Panc1 (cell line): ENCODE measurements at places on chromosomes 1 and 21. TPM values are rescaled to one million over a fixed set of nuclear protein-coding genes. Genes with fewer than 3 reads are reported as not detected.

Gene DDAH1
- total RNA-seq, result 85.4 TPM

Gene TSPEAR
- not detected for total RNA-seq

Gene CYP4Z1
- total RNA-seq, result not detected

Gene ANGPTL3
- total RNA-seq, result not detected

Gene FMOD
- not detected for total RNA-seq

Gene FALEC
- total RNA-seq, result 1.0 TPM

Gene BSND
- not detected for total RNA-seq

Gene KCNN3
- total RNA-seq, result 0.05 TPM

Gene PLPPR4
- not detected for total RNA-seq

Gene KIRREL1
- 145 TPM for total RNA-seq

Gene AMIGO1
- 0.64 TPM for total RNA-seq

Gene RNU1-4
- 1,290 TPM for total RNA-seq

Gene RIPPLY3
- total RNA-seq, result 1.2 TPM

Gene OR2T33
- total RNA-seq, result not detected

DNA sequence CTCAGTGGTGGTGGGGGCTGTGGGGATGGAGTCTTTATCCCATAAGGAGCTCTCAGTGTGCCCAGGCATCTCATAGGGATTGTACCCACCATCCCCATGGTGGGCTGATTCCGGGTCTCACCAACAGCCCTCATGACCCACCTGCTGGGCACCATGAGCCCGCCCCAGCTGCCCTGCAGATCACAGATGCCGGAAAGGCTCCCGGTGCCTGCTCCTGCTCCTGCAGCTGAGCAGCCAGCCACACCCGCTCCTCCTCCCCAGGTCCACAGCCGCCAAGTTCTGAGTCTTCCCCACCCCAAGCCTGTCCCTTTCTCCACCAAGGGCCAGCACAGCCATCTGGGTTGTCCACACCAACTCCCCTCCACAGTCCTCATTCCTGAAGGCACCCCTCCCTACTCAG is 15.5 kb upstream of the TSPEAR start:
- no peak for DNase-seq

GRCh38 chr21:40662889-40663288 is 184.1 kb downstream of the DSCAM start:
- DNase-seq, result no peak

DNA sequence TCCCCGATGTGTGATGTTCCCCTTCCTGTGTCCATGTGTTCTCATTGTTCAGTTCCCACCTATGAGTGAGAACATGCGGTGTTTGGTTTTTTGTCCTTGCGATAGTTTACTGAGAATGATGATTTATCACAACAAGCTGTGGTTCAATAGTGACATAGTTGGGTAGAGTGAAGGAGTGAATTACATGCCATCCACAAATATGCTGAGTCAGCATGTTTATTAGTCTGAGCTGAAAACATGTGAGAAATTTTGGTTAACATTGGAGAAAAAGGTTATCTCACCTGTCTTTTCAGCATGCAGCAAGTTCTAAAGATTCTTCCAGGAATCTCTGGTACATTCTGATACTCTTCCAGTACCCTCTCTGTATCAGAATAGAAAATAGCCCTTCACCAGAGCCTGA is 19.0 kb downstream of the OR2L3 start:
- no peak for DNase-seq

- DNase-seq, result no peak
These were observed 55.3 kb downstream of the NTPCR start for GRCh38 chr1:233005703-233006102.

DNA sequence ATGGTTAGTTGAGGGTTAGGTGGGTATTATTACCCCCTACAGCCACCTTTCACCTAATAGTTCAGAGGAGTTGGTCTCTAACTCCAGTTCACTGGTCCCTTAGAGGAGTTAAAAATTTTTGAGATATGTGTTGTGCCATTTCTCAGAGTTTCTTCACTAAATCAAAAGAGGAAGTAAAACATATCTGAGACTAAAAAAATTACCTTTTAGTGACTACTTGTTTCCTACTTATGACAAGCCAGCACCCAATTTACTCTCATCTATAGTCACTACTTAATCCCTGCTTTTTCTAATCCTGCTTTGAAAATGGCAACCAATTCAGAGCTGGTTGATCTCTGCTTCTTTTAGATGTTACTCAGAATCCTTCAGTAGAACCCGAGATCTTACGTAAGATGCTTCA is 1316.8 kb upstream of the B3GALT2 start:
- no peak for DNase-seq

GRCh38 chr1:57265104-57265503 is 158.8 kb downstream of the DAB1 start:
- no peak for DNase-seq

GRCh38 chr1:198167436-198167934 is 10.7 kb downstream of the NEK7 start:
- DNase-seq, result no peak

DNA sequence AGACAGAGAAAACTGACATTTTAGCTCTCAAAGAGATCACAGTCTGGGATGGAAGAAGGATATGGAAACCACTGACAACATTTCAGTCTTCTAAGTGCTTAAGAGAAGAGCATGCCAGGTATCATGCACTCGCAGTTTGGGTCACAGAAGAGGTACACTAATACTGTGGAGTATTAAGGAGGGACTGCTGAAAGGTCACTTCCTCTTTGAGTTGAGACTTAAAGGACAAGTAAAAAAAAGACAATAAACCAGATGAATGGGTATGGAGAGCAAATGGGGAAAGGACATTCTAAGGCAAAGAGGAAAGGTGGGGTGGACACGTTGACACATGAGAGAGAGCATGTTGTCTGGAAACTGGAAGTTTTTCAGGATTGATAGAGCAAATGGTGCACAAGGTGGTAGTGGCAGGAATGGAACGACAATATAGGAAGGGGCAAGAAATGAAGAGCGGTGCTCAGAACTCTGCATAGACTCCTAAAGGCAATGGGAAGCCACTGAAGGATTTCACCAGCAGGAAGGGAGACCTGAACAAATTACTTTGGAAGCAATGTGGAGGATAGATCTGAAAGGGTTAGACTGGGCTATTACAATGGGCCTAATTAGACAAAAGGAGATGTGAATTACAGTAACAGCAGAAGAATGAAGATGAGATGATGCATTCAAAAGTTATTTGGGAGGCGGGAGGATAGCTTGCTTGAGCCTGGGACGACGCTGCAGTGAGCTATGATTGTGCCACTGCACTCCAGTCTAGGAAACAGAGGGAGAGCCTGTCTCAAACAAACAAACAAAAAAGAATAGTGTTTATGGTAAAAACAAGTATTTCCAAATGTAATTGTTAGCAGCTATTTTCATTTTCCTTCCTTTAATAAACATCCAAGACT is 11.1 kb downstream of the DIPK1A start:
- no peak for DNase-seq

- DNase-seq, result no peak
These were observed 90.0 kb downstream of the EDEM3 start for GRCh38 chr1:184664661-184665060.

DNA sequence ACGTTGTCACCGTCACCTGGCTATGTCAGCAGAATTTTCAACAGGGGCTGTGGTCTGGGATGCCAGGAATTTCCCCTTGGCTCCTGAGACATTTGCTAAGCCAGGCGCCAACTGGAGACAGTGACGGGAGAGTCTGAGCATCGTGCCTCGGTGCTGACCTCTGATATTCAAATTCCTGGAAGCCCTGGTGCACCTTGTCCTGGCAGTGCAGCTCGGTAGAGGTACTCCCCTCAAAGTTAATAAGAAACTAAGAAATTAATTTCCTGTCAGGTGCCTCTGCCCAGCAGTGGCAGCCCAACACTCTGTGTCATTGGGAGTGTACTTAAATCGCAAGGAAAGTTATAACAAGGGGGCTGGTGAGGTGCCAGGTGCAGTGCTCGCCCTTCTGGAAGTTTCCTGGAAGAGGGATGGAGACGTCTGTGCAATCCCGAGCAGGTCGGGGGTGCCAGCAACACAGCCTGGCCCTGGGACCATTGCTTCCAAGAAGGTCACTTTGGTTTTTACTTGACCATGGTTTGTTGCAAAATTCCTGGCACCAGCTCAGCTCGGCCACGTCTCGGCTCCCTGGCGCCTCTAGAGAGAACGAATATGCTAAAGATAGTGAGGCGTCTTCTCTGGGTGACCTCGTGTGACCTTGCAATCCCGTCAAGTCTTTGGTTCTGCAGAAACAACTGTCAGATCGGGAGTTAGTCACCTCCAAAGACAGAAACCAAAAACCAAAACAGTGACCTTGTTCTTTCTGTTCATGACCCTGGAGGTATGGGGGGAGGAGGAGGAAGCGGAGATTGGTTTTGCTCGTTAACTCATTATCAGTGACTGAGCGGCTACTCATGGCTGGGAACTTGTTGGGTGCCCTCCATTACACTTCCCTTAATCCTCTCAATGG is 149.5 kb upstream of the VAMP3 start:
- no peak for DNase-seq

- DNase-seq, result no peak
These were observed 318.1 kb downstream of the HHIPL2 start for GRCh38 chr1:222229672-222230312.

- no peak for DNase-seq
These were observed 81.9 kb upstream of the GREM2 start for GRCh38 chr1:240693844-240694243.

- DNase-seq, result no peak
These were observed 7.7 kb downstream of the KRTAP19-8 start for GRCh38 chr21:31030367-31031106.

GRCh38 chr1:64111787-64112186 is 91.6 kb upstream of the UBE2U start:
- DNase-seq, result no peak

GRCh38 chr1:172915271-172915670 is 135.5 kb downstream of the TNFSF18 start:
- DNase-seq, result no peak

- DNase-seq, result no peak
These were observed 38.9 kb downstream of the ALG14 start for GRCh38 chr1:95033843-95034242.

- DNase-seq, result no peak
These were observed 94.3 kb upstream of the GALNT2 start for GRCh38 chr1:229972600-229973296.

- no peak for DNase-seq
These were observed 27.8 kb downstream of the DIPK1A start for GRCh38 chr1:92933459-92933858.

- no peak for DNase-seq
These were observed 92.8 kb downstream of the PRKAB2 start for GRCh38 chr1:147079400-147080005.

DNA sequence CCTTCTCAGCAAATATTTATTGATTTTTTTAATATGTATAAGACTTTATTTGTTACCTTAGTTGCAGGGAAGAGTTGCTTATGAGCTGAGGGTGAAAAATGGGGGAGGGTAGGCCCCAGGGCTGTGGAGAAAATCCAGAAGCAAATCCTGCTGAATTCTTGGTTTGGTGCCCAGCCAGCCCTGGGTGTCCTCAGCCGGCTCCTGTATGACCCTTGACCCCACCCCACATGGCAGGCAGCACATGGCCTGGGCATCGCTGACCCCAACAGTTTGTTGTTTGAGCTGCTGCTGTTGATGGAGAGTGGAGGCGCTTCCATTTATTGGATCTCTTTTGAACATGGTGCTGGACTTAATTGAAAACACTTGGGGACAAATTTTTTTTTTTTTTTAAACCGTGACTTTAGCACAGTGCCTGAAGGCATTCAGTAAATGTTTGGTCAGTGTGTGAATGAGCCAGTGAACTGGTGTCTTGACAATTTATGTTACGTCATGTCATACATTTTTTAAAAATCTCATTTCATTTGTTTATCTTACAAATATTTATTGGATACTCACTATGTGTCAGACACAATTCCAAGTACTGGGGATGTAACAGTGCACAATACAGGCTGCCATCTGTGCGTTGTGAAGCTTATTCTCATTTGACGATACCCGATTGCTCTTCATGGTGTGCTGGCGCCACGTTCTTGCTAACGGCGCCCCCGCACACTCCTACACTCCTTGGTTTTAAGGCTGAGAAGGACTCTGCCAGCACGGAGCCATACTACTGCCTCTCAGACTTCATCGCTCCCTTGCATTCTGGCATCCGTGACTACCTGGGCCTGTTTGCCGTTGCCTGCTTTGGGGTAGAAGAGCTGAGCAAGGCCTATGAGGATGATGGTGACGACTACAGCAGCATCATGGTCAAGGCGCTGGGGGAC is 98.8 kb downstream of the MTR start:
- DNase-seq, result no peak

- no peak for DNase-seq
These were observed 15.4 kb downstream of the ECHDC2 start for GRCh38 chr1:52906135-52906603.

DNA sequence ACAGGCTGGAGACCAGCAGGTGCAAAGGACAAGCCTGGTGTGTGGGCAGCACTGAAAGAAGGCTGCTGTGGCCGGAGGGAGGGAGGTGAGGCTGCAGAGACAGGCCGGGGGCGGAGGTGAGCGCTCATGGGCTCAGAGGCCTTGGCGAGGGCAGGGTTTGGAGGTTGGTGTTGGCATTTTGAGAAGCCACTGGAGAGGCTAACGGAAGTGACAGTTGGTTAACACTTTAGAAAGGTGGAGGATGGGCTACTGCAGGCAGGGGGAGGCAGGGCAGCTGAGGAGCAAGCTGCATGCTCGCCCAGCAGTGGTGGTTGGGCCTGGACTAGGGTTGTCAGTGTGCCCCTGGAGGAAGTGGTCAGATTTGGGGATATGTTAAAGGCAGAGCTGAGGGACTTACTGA is 37.5 kb downstream of the QSOX1 start:
- DNase-seq, result no peak

DNA sequence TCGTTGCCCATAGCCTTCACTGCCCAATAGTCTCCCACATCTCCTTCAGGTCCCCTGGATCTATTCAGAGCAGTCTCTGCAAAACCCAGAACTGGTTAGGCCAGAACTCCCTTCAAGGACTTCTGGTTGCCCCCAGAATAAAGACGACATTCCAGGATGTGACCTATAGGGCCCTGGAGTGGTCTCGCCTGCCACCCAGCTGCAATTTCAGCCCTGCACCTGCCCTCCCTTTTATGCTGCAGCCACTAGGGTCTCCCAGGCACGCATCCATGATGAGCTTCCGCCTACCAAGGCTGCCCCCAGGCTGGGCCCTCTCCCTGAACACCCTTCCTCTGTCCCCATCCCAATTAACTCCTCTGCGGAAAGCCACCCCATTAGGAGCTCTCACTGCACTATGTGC is 7.2 kb upstream of the TSPEAR start:
- DNase-seq, result no peak

DNA sequence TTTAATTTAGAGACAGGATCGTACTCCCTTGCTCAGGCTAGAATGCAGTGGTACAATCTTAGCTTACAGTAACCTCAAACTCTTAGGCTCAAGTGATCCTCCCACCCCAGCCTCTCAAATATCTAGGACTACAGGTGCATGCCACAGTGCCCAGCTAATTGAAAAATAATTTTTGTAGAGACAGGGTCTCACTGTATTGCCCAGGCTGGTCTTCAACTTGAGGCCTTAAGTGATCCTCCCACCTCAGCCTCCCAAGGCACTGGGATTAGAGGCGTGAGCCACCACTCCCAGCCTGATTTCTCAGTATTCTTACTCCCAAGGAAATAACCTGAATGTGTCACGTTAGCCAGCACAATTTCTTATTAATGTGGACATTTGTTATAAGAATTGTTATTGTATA is 9.8 kb downstream of the RLF start:
- DNase-seq, result no peak
